Mammary epithelial cell (primary cell): ENCODE measurements at places on chromosomes 3 and 15. TPM values are rescaled to one million over a fixed set of nuclear protein-coding genes. Genes with fewer than 3 reads are reported as not detected.
A peak's percentile ranks its signal among the peaks of the same experiment; 100 is the strongest.

DNA sequence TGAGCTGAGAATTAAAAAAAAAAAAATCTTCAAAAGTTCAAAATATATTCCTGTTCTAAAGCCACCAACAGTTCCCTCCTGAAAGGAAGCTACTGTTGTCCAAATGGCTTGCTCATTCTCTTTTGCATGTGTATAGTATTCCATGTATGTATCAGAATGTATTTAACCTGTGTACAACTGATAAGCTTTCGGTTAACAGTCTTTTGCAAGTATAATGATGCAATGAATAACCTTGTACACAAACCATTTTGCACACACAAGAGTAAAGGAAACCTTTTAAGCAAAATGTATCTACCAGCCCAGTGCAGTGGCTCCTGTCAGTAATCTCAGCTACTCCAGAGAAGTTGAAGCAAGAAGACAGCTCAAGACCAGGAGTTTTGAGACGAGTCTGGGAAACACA, 32.6 kb downstream of the TOPBP1 start:
- no peak for DNase-seq

GRCh38 chr3:116102037-116102436, 343.2 kb downstream of the LSAMP start:
- no peak for DNase-seq

DNA sequence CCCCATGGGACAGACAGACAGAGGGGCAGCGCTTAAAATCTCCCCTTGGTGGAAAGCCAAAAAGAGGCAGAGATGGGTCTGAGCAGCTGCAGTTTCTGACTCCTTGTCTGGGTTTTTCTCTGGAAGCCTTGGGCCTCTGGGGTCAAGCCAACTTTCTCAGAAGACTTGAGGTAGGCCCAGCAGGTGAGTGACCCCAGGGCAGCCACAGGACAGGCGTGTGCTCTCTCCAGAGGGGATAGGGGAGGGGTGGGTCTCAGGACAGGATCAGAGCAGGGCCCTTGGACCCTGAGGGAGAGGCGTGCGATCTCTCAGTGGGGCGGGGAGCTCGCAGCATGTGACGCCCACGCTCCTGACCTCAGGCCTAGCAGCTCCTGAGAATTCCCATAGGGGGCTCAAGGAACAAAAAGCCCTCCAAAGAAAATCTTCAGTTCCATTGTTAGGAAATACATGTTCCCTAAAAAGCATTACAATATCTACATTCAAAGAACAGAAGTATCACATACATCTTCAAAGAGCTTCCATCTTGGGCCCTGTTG, 34.6 kb upstream of the DUSP7 start:
- no peak for DNase-seq

Gene GOLGA8S
- total RNA-seq: not detected in 2 replicates

GRCh38 chr15:57205996-57206395, 170.3 kb upstream of the CGNL1 start:
- DNase-seq: no peak

Gene ADAMTS17
- total RNA-seq: 0.45 and 1.9 TPM in 2 replicates

GRCh38 chr3:65716071-65716751, 322.5 kb downstream of the MAGI1 start:
- DNase-seq: no peak

GRCh38 chr3:98180319-98180890, 13.9 kb downstream of the OR5H15 start:
- no peak for DNase-seq

DNA sequence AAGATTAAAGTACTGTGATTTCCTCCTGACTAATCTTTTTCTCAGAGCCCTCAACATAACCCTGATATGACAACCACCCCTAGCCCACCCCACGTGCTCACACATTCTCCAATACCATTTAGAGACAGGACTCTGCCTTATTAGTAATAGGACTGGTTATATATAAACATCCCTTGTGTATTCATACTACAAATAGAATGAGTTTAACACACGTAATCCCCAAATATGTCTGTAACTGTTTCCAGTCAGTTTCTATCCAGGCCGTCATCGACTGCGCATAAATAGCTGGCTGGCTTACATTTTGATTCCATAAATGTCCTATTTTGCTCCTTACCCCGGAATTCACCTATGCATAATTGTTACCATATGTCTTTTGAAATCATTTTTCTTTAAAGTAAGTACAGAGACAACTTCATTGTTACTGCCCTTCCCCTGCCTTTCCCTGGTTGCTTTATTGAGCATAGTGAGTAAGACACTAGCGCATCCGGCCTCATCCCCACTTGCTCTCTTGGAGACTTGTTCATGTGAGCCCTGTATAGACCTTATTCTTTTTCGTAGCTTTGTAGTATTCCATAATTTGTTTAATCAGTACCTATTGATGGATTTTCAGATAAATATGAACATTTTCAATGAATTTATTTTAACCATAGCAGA, 3.5 kb upstream of the P2RY14 start:
- DNase-seq: no peak

- DNase-seq: peak; percentile 84
Measured at GRCh38 chr15:84685304-84685703, 27.3 kb upstream of the NMB start.

DNA sequence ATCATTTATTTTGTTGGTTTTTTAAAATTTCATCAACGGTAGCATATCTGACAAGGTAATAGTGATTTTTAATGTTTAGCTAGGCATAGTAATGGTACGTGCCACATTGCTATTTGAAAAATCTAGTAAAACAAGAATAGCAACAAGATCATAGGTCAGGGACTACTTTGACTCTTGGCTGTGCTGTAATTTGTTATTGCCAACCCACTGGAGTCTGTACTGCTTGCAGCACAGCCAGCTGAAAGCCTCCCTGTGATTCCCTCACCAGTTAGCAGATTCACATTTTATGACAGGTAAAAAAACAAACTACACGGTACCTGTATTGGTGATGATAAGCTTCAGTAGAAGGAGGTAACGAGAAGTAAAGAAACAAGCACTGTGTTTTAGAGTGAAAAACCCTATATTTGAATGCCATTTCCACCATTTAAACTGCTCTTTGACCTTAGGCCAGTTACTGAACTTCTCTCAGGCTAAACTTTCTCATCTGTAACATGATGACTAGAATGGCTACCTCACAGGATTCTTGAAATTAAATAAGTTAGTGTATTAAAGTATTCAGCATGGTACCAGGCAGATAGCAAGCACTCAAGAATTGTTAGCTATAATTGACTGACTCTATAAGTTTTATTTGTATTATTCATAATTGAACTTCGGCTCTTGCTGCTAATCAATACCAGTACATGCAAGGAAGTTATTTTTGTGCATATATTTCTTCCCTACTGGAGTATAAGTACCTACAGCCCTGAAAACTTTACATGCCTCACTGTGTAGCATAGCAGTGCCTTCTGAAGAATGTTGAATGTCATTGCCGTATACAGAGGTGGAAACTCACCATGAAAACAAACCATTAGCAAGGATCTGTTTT, 16.1 kb downstream of the FILIP1L start:
- DNase-seq: no peak

Gene HTR3E
- not detected in 2 replicates for total RNA-seq

DNA sequence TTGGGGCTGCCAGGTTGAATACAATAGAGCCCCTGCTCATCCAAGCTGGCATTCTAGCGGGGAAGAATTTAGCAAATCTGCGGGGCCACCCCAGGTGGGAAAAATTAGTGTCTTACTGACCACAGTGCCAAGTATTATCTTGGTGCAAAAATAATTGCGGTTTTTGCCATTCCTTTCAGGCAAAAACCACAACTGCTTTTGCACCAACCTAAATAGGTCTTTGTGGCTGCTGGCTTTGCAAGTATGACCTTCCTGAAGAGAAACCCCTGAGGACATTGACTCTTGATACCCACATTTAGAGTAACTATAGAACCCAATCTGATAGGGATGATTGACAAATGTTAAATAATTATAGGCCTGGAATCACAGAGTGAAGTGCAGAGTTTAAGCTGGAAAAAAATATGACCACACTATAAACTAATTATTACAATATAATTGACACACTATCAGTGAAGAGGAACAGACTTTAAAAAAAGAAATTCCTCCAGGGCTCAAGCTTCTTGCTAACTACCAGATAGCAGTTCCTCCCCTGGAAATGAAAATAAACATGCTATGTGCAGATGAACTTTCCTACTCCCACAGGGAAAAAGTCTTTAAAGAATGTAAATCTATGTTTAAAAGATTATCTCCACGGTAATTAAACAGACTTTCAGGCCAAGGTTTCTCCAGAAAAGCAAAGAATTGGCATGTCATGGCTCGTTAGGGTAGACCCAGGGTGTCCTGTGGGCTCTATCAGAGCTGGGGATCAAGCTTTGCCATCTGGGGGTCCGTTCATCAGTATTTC, 34.4 kb downstream of the CA12 start:
- peak; percentile 39 for DNase-seq

GRCh38 chr15:48946074-48946839, 17.5 kb downstream of the SHC4 start:
- DNase-seq: peak; percentile 96

Gene NEK11
- 7.7 and 8.6 TPM in 2 replicates for total RNA-seq

- no peak for DNase-seq
Measured at GRCh38 chr15:91225741-91226140, 125.7 kb downstream of the SV2B start.
